ENCODE measurements at places on chromosomes 4 and X.

DNA sequence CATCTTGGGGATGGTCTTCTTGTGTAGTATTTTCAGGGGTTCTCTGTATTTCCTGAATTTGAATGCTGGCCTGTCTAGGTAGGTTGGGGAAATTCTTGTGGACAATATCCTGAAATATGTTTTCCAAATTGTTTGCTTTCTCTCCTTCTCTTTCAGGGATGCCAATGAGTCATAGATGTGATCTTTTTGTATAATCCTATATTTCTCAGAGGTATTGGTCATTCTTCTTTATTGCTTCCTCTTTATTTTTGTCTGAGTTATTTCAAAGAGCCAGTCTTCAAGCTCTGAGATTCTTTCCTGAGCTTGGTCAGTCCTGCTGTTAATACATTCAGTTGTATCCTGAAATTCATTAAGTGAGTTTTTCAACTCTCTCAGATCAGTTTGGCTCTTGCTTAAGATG, 73.1 kb downstream of the MAMLD1 start:
- peaks cover 28% of the 10 kb centered on the region for H3K27me3 ChIP-seq
- H3K36me3 ChIP-seq = no peaks in the 10 kb centered on the region
- DNase-seq = no peak
- peaks cover 7% of the 10 kb centered on the region for H3K4me1 ChIP-seq

DNA sequence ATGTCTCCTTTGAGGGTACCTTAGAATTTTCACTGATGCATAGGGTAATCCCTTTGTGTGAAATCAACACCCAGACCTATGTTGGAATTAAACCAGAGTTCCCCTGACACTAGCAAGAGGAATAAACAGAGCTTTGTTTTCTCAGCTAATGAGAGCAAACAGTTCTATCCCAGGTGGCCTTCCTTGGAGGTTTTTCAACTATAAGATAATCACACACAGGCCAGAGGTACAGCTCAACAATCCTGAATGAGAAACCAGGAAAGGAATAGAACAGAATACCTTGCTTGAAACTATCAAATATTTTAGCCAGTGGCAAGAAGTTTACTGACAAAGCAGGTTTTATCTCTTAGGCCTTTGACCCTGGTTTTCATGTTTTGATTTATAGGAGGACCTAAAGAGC, 100.2 kb downstream of the OTC start:
- no peak for DNase-seq
- H3K4me1 ChIP-seq = no peaks in the 10 kb centered on the region
- no peak overlapping the region for H3K4me3 ChIP-seq
- no peak overlapping the region for H3K27ac ChIP-seq
- peaks cover 50% of the 10 kb centered on the region for H3K27me3 ChIP-seq

- H3K4me3 ChIP-seq = no peak overlapping the region
- H3K4me1 ChIP-seq = peaks cover 5% of the 10 kb centered on the region
- no peak overlapping the region for H3K27ac ChIP-seq
- H3K36me3 ChIP-seq = no peaks in the 10 kb centered on the region
- DNase-seq = no peak
Measured at GRCh38 chrX:39309721-39310152, 508.5 kb downstream of the MID1IP1 start.

GRCh38 chr4:25330905-25331808, 18.6 kb downstream of the ZCCHC4 start:
- H3K36me3 ChIP-seq = no peaks in the 10 kb centered on the region
- DNase-seq = no peak
- no peak overlapping the region for H3K27ac ChIP-seq
- H3K27me3 ChIP-seq = no peaks in the 10 kb centered on the region
- H3K4me3 ChIP-seq = no peak overlapping the region
- no peaks in the 10 kb centered on the region for H3K4me1 ChIP-seq

DNA sequence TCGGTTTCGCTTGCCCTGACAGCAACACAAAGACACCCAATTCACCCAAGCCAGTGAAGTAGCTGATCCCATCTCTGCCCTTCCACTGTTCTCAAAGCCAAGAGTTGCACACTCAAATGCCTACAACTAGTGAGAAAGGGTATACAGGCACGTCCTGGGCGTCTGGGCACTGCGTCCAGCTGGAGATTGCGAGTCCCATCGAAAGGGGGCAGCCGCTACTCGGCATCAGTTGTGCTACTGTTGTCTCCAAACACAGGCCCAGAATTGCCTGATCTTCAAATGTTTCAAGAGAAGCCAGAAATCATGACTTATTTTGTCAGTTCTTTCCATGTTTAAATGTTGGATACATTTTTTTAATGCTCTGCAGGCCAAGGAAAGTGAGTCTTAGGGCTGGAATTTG, 487.8 kb downstream of the BCOR start:
- DNase-seq = no peak
- H3K27ac ChIP-seq = no peak overlapping the region
- H3K36me3 ChIP-seq = no peaks in the 10 kb centered on the region
- H3K4me3 ChIP-seq = no peak overlapping the region
- peaks cover 9% of the 10 kb centered on the region for H3K4me1 ChIP-seq
- H3K27me3 ChIP-seq = peaks cover 59% of the 10 kb centered on the region

GRCh38 chr4:78654807-78655206, 103.2 kb downstream of the ANXA3 start:
- H3K27ac ChIP-seq = no peak overlapping the region
- H3K27me3 ChIP-seq = no peaks in the 10 kb centered on the region
- H3K4me3 ChIP-seq = no peak overlapping the region
- DNase-seq = no peak
- H3K4me1 ChIP-seq = peaks cover 42% of the 10 kb centered on the region
- peaks cover 5% of the 10 kb centered on the region for H3K36me3 ChIP-seq

- H3K4me1 ChIP-seq = no peaks in the 10 kb centered on the region
- H3K36me3 ChIP-seq = no peaks in the 10 kb centered on the region
- no peak for DNase-seq
- H3K4me3 ChIP-seq = no peak overlapping the region
- no peaks in the 10 kb centered on the region for H3K27me3 ChIP-seq
Measured at GRCh38 chr4:155881555-155881954, 15.5 kb upstream of the ASIC5 start.

DNA sequence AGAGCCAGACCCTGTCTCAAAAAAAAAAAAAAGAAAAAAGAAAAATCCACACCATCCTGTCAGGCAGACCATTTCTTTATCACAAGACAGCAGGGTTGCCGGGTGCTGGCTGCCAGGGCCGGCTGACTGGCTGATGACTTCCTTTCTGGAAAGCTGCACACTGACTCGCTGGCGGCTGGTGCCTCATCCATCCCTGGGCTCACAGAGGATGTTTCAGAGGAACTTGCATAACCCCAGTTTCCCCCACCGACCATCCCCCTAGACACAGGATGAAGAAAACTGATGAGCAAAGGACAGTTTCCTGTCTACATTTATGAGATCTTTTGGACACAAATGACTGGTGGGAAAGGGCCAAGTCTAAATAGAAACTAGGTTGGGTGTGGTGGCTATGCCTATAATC, 14.1 kb downstream of the HPSE start:
- no peaks in the 10 kb centered on the region for H3K27me3 ChIP-seq
- peaks cover 12% of the 10 kb centered on the region for H3K36me3 ChIP-seq
- DNase-seq = peak; percentile 13
- no peak overlapping the region for H3K27ac ChIP-seq

GRCh38 chr4:147025042-147025441, 79.4 kb upstream of the TTC29 start:
- H3K4me1 ChIP-seq = peaks cover 5% of the 10 kb centered on the region
- no peak for DNase-seq
- H3K36me3 ChIP-seq = no peaks in the 10 kb centered on the region

DNA sequence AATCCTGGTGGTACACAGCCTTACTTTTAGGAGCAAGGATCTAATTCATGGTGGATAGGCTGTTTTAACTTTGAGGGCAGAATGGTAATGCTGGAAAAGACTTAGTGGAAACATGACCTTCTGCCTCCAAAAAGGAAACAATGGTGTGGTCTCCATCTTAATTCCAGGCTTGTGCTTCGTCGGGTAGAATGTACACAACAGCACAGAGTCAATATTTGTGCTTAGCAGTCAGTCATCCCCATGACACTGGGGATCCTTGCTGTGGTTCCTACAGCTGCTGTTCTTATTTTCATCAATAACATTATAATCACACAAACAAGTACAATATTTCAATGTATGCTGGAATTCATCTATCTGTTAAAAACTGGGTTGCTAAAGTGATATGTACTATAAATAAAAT, 104.4 kb downstream of the HHIP start:
- no peaks in the 10 kb centered on the region for H3K4me1 ChIP-seq
- H3K4me3 ChIP-seq = no peak overlapping the region
- H3K27me3 ChIP-seq = no peaks in the 10 kb centered on the region
- no peak overlapping the region for H3K27ac ChIP-seq

- no peaks in the 10 kb centered on the region for H3K27me3 ChIP-seq
- no peak for DNase-seq
- H3K36me3 ChIP-seq = peaks cover 11% of the 10 kb centered on the region
- peak overlapping the region; percentile 61 for H3K27ac ChIP-seq
- H3K4me1 ChIP-seq = peaks cover 15% of the 10 kb centered on the region
- H3K4me3 ChIP-seq = no peak overlapping the region
Measured at GRCh38 chrX:10582215-10582733, 38.1 kb downstream of the MID1 start.

DNA sequence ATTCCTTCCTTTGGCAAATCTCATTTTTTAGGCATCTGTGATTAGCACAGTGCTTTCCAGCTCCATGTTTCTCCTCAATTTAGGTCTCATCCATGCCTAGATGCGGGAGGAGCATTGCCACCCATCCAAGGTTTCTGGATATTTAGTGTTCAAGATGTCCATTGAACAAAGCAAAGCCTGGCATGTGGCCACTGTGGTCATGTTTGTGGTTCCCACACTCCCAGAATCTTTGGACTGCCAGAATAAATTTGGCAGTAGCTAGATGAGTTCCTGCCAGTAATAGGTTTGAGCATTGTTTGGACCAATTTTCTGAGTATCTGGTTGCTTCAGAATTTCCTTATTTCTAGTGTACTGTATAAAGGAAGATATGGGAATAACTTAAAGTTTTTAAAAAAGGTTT, 1124.1 kb downstream of the ADGRL3 start:
- H3K27ac ChIP-seq = no peak overlapping the region
- H3K36me3 ChIP-seq = no peaks in the 10 kb centered on the region
- H3K4me1 ChIP-seq = peaks cover 13% of the 10 kb centered on the region
- peaks cover 16% of the 10 kb centered on the region for H3K27me3 ChIP-seq
- DNase-seq = peak; percentile 81
- no peak overlapping the region for H3K4me3 ChIP-seq

DNA sequence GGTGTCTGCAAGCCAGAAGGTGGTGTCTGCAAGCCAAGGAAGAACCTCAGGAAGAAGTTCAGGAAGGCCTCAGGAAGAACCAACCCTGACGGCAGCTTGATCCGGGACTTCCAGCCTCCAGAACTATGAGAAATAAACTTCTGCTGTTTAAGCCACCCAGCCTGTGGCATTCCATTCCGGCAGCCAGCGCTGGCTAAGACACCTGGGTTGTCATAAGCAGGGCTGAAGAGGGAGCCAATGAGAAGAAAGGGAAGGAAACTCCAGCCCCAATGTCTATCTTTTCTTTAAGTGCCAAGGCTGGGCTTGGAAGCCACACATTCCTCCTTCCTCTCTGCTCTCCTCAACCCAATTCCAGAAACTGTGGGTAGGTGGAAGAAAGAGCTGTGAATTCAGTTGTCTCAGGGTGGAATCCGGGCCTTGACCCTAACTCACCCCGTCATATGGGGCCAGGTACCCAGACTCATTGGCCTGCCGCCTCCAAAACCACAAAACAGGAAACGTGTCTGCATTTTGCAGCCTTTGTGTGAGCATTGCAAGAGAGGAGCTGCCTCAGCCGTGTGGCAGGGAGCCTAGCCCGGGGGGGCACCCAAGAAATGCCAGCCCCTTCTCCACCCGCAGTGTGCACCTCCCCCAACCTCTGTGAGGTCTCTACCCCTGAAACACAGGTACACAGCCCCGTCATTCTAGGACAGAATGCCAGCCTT, 26.8 kb downstream of the CRMP1 start:
- no peak overlapping the region for H3K4me3 ChIP-seq
- H3K36me3 ChIP-seq = no peaks in the 10 kb centered on the region
- no peaks in the 10 kb centered on the region for H3K27me3 ChIP-seq
- no peak overlapping the region for H3K27ac ChIP-seq
- no peak for DNase-seq

DNA sequence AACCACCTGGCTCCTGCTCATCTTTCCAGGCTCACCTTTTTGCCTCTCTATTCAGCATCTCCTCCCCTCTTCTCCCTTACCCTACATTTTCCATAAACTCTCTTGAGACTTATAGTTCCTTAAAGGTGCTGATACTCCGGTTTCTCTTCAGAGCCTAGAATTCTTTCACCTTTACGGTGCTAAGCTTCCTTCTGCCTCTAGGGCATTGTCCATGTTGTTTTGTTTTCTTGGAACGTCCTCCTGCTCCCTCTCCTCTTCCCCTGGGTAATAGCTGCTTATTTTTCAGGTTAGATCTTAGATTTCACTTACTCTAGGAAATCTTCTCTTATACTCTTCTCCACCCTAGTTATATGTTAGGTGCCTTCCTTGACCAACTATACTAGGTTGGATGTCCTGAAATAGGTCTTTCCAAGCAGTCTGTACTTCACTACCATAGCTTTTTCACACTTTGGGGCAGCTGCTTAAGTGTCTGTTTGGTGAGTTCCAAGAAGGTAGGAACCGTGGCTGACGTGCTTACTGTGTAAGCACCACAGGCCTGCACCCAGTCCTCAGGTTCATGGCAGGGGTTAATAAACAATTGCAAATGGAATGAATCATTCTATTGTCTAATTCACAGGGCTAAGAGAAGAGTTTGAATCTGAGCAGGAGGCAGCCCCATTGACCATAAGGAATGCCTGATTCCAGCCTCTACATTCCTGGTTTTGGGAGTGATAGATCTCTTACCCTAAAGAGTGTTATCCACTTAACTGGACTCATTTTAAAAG, 227.5 kb downstream of the MGST2 start:
- H3K27me3 ChIP-seq = no peaks in the 10 kb centered on the region
- H3K27ac ChIP-seq = no peak overlapping the region
- peaks cover 27% of the 10 kb centered on the region for H3K4me1 ChIP-seq
- H3K36me3 ChIP-seq = no peaks in the 10 kb centered on the region
- H3K4me3 ChIP-seq = no peak overlapping the region
- DNase-seq = peak; percentile 50

GRCh38 chrX:48754238-48754637, 7.3 kb upstream of the GLOD5 start:
- no peak overlapping the region for H3K27ac ChIP-seq
- H3K4me3 ChIP-seq = no peak overlapping the region
- no peaks in the 10 kb centered on the region for H3K36me3 ChIP-seq
- no peak for DNase-seq

- no peak for DNase-seq
- H3K36me3 ChIP-seq = no peaks in the 10 kb centered on the region
- no peak overlapping the region for H3K27ac ChIP-seq
- H3K4me3 ChIP-seq = no peak overlapping the region
Measured at GRCh38 chrX:66012094-66012534, 27.8 kb downstream of the VSIG4 start.

DNA sequence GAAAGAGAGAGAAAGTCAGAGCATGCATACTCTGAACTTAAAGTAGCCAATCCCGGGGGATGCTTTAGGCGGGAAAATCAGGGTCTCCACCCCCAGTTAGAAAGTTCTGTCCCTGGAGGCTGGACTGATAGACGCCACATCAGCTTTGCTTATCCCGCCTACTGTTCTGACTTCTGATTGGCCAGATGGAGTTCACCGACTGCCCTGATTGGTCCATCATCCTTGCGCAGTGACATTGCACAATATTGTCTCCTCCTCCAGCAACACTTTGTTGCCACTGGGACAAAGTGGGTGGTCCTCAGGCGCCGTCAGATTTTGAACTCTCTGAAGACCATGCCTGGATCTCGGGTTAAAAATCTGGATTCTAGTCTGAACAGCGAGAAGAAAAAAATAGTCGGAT, 50.3 kb downstream of the SSX3 start:
- no peak overlapping the region for H3K4me3 ChIP-seq
- no peaks in the 10 kb centered on the region for H3K36me3 ChIP-seq
- DNase-seq = no peak
- no peak overlapping the region for H3K27ac ChIP-seq
- H3K4me1 ChIP-seq = no peaks in the 10 kb centered on the region

- no peaks in the 10 kb centered on the region for H3K36me3 ChIP-seq
- H3K27ac ChIP-seq = no peak overlapping the region
Measured at GRCh38 chr4:126800575-126801141, 832.1 kb upstream of the INTU start.

All from MCF 10A (cell line).